ENCODE measurements at places on chromosomes 4 and X. TPM values are rescaled to one million over a fixed set of nuclear protein-coding genes. Genes with fewer than 3 reads are reported as not detected.

DNA sequence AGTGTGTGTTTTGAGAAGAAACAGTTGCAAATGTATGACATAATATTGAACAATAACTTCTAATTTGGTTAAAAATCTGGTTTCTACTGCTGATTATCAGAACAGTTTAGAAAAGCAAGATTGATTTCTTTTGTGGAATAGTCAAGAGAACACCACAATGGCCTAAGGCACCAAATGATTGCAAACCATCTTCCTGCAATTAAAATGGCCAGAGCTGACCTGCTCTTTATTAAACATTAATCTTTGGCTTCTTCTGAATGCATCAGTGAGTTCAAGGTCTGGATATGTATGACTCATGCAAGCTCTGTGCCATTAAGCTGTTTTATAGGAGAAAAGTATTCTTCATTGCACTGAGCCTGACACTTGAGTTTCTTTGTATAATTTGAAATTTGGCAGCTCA, 107.8 kb upstream of the PDHA2 start:
- DNase-seq, result no peak

Gene AMER1
- total RNA-seq, result 4.2 TPM

DNA sequence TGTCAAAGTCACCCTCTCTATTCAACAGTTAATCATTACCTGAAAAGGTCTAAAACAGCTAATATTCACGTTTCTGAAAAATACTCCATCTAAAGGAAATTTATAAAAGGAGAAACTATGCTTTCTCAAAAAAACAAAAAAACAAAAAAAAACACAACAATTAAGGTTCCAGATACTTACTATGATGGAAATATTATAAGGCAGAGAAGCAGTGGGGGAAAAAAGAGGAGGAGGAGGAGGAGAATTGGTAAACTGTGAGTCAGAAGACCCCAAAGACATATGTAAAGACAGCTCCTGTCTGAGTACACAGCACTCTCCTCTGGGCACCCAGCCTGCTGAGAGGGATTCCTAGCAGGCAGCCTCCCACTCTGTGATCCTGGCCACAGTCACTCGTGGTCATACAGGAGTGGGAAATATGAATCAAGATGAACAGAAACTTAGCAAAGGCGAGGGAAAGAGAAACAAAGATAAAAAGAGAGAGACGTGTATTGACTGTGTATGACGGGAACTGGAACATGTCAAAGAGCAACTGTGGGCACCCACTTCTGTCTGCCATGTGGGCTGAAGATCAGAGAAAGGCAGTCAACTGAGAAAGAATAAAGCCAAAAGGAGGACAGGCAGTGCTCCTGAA, 12.5 kb downstream of the KLHL15 start:
- no peak for DNase-seq

DNA sequence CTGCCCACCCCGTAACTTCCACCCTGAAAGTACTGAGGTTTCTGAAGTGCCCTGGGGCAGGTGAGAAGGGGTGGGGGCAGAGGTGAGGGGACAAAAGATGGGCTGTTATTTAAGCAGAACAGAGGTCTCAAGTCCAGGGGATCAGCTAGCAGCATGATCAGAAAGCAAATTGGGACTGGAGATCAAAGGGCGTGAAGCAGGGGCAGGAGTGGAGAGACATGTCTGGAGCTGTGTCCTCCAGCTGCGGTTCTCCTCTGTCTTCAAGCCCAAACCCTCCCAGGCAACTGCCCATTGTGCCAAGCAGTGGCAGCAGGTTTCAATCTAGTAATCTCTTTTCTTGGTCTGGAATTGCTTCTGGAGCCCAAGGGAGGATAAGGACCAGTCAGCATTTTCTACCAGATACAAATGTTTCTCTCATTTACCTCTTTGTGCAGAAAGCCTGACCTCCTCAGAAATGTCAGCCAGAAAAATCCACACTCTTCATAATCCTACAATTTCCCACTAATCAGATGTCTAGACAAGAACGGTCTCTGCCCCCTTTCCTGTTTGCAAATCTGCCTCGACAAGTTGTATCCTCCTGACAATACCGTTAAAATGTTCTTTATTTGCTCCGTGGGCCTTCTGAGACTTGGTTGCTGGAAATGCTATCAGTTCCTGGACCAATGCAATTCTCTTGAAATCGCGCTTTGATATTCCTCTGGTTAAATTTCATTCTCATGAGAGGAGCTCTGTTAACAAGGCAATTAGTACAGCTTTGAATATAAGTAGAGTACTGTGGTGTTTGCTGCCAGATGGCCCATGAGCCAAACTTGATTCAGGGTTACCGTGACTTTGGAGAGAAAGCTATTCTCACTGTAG, 23.2 kb upstream of the RASL11B start:
- DNase-seq, result no peak

Gene CTAG1A
- not detected for total RNA-seq

- DNase-seq, result no peak
Measured at GRCh38 chr4:38605753-38606586, 58.0 kb upstream of the KLF3 start.

Gene MAGEA10
- not detected for total RNA-seq

Gene VCX
- total RNA-seq, result not detected

- DNase-seq, result no peak
Measured at GRCh38 chr4:159383562-159383931, 280.7 kb downstream of the RAPGEF2 start.

DNA sequence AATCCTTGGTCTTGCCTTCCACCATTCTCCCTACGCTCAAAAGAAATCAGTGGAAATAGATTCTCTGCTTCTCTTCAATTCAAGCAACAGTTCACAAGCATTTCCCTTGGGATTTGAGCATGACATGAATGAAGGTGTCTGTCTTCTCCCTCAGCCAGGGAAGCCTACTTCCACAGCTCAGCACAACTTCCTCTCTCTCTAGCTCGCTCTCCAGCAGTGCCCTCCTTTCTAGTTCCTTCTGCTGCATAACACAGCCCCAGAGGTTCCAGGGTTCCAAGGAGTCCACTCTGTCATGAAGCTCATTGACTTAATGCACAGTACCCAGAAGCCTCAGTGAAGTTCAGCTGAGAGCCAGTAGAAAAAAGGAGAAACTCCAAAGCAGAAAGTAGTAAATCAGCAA, 81.3 kb downstream of the PLS3 start:
- DNase-seq, result no peak

Gene KLHL34
- not detected for total RNA-seq

DNA sequence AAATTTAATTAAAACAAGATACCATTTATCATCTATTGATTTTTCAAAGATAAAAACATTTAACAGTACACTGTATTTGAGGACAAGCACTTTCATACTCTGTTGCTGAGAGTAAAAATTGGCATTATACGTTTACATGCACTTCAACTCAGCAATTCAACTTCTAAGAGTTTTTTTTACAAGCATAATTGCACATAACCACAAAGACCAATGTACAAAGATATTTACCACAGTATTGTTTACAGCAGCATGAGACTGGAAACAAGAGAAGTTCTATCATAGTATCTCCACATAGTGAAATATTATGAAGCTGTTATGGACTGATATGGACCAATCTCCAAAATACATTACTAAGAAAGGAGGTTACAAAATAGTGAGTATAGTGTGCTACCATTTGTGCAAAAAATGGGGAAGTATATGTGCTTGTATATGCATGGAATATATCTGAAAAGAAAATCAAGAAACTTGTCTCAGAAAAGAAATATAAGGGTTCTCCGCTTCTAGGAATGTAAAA, 10.9 kb downstream of the GAB3 start:
- no peak for DNase-seq

DNA sequence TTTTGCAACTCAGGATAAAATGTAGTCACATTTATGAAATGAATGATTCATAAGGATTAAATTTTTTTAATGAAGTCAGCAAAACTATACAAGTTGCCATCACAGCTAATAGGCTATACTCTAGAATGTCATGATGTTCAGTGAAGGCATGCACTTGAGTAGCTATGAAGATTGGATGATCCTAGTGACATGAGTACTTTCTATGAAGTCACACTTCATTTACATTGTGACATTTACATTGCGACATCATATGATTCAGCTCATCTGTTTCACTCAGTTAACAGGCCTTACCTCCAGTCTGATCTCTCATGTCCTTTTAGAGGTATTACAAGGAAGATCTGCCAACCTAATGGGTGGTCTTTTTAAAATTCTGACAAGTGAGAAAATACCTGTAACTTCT, 82.7 kb upstream of the FGF13 start:
- DNase-seq, result no peak

- no peak for DNase-seq
Measured at GRCh38 chr4:32768664-32769389, 2048.7 kb downstream of the PCDH7 start.

- no peak for DNase-seq
Measured at GRCh38 chr4:102247041-102247440, 98.2 kb downstream of the SLC39A8 start.

DNA sequence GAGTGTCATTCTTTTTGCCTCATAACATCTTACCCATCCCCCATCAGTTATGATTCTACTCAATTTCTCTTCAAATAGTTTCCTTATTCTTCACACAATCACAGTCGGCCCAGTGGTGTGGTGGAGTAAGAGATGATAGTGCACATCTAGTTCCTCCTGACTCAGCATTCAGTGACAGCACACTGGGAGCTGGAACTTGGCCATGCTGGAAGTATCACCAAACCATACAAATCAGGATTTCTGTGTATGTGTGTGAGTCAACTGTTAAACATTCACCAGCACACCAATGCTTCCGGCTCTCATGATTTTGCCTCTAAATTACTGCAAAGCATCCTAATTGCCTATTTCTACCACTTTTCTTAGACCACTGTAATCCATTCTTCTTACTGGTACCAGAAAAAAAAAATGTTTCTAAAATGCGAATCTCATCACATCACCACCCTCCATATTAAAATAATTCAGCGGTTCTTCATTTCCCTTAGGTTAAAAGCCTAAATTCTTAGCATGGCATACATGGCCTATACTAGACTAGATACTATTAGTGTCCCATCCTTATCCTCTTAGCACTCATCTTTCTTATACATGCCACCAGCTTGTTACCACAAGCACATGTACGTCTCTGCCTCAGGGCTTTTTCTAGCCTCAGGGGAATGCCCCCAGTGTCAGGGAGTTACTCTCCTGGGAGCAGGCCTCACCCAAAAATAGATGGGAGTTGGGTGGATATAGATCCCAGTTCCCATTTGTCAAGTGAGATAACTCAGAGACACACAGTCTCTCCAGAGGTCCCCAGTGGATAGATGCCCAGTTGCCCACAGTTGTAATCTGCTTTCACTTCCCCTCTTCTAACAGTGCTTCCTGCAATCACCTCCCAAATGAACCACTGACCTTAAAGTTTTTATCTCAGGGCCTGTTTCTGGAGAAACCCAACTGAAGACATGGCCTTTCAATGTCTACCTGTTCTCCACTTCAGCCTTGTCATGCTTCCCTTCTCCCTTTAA, 49.2 kb upstream of the DDX53 start:
- peak; percentile 9 for DNase-seq

- DNase-seq, result no peak
Measured at GRCh38 chr4:39565878-39566600, 38.8 kb upstream of the UGDH start.

- DNase-seq, result no peak
Measured at GRCh38 chrX:118637997-118638396, 89.4 kb upstream of the IL13RA1 start.

Gene TMEM31
- total RNA-seq, result not detected

- no peak for DNase-seq
Measured at GRCh38 chrX:30620125-30620524, 33.1 kb upstream of the GK start.

Gene TMA16
- total RNA-seq, result 42.3 TPM

Gene CCDC158
- total RNA-seq, result not detected

DNA sequence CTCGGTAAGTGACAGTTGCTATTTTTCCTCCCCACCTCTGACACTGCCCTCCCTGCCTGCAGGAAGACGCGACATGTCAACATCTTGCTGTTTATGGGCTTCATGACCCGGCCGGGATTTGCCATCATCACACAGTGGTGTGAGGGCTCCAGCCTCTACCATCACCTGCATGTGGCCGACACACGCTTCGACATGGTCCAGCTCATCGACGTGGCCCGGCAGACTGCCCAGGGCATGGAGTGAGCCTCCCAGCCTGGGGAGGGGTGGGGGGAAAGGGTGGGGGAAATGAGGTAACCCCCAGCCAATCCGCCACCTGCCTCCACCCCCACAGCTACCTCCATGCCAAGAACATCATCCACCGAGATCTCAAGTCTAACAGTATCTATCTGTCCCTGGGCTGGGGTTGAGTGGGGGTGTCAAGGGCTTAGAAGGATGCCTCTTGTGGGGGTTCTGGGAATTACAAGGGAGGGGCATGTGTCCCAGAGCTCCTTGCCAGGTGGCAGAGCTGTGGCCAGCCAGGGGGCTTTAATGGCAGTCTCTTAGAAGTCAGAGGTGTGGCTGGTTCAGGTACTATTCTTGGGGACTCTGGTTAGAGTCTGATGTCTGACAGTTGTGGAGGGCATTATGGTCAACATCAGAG, 7.8 kb downstream of the ARAF start:
- DNase-seq, result no peak

- peak; percentile 50 for DNase-seq
Measured at GRCh38 chr4:39043861-39044363, 11.7 kb upstream of the TMEM156 start.
